ENCODE measurements at places on chromosomes 16 and 17. TPM values are rescaled to one million over a fixed set of nuclear protein-coding genes. Genes with fewer than 3 reads are reported as not detected.

DNA sequence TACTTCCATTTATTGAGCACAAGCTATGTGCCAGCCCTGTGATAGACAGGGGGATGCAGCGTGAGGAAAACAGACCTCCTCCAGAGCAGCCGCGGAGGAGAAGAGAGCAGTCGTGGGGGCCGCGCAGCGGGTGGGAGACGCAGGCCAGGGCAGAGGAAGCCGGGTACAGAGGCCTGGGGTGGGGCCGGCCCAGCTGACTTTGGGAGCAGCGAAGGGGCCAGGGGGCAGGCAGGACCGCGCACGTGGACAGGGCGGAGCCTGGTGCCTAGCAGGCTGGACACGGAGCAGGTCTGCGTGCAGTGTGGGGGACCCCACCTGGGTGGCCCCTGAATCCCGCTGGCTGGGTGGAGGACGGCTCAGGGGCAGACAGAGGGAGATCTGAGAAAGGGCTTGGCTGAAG lies 46.2 kb downstream of the ZFPM1 start:
- no peak overlapping the region for H3K27ac ChIP-seq
- DNase-seq = no peak
- no peaks in the 10 kb centered on the region for H3K4me1 ChIP-seq
- no peaks in the 10 kb centered on the region for H3K36me3 ChIP-seq
- no peaks in the 10 kb centered on the region for H3K27me3 ChIP-seq

GRCh38 chr17:49022391-49022941 lies 25.3 kb downstream of the IGF2BP1 start:
- no peak for DNase-seq
- no peak overlapping the region for H3K4me3 ChIP-seq
- no peaks in the 10 kb centered on the region for H3K27me3 ChIP-seq
- H3K4me1 ChIP-seq = no peaks in the 10 kb centered on the region

GRCh38 chr17:1351971-1352370 lies 48.1 kb downstream of the YWHAE start:
- H3K36me3 ChIP-seq = peaks cover 11% of the 10 kb centered on the region
- no peak overlapping the region for H3K27ac ChIP-seq
- H3K4me3 ChIP-seq = no peak overlapping the region
- DNase-seq = no peak
- no peaks in the 10 kb centered on the region for H3K27me3 ChIP-seq

- H3K27me3 ChIP-seq = no peaks in the 10 kb centered on the region
- no peak for DNase-seq
- H3K4me1 ChIP-seq = peaks cover 45% of the 10 kb centered on the region
- H3K36me3 ChIP-seq = no peaks in the 10 kb centered on the region
Observed at GRCh38 chr17:44105483-44105882, 18.0 kb downstream of the HDAC5 start.

- DNase-seq = peak; percentile 47
- H3K27ac ChIP-seq = peak overlapping the region; percentile 89
- H3K36me3 ChIP-seq = peaks cover 2% of the 10 kb centered on the region
- H3K4me3 ChIP-seq = peak overlapping the region; percentile 89
- H3K27me3 ChIP-seq = no peaks in the 10 kb centered on the region
Observed at GRCh38 chr17:38730526-38731379, 612 bp downstream of the CISD3 start.

DNA sequence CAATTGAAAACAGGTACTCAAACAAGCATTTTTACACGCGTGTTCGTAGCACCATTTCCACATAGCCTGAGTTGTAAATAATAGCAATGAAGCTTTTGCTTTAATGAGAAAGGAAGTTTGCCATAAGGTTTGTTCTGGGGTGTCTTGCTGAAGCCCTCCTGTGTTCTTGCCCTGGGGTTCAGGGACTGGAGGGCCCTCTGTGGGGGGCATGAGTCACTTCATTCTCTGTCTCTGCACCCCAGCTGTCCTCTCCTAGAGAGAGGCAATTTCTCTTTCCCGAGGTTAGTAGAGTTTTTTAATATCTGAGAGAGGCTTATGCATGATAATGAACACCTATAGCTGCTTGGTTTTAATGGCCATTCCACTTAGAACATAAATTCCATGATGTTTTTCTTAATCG lies 9.6 kb downstream of the AFMID start:
- H3K4me1 ChIP-seq = no peaks in the 10 kb centered on the region
- H3K27me3 ChIP-seq = no peaks in the 10 kb centered on the region
- DNase-seq = no peak
- H3K36me3 ChIP-seq = peaks cover 6% of the 10 kb centered on the region

DNA sequence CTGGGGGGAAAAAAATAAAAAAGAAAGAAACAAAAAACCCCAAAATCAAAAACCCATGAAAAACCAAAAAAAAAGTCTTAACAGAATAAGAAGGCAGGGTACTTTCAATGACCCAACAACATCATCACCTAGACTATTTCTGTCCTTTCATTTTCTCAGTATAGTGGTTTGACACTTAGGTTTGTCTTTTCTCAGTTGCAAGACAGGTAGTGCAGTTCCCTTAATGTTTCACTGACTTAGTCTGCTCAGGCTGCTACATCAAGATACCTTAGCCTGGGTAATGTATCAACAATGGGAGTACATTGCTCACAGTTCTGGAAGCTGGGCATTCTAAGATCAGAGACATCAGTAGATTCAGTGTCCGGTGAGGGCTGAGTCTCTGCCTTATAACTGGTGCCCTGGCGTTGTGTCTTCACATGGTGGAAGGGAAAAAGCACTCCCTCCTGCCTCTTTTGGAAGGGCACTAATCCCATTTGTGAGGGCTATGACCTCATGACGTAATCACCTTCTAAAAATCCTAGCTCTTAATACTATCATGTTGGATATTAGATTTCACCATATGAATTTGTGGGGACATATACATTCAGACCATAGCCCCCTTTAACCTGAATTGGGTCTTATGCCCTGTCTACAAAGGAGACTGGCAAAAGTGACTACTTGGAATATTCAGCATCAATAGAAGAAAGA lies 362.3 kb upstream of the RBFOX1 start:
- no peak overlapping the region for H3K27ac ChIP-seq
- H3K27me3 ChIP-seq = no peaks in the 10 kb centered on the region
- no peak overlapping the region for H3K4me3 ChIP-seq
- no peaks in the 10 kb centered on the region for H3K4me1 ChIP-seq

- no peaks in the 10 kb centered on the region for H3K27me3 ChIP-seq
- DNase-seq = no peak
- H3K27ac ChIP-seq = no peak overlapping the region
- no peak overlapping the region for H3K4me3 ChIP-seq
- peaks cover 4% of the 10 kb centered on the region for H3K4me1 ChIP-seq
- H3K36me3 ChIP-seq = no peaks in the 10 kb centered on the region
Observed at GRCh38 chr16:78664811-78665772, 565.6 kb downstream of the WWOX start.

DNA sequence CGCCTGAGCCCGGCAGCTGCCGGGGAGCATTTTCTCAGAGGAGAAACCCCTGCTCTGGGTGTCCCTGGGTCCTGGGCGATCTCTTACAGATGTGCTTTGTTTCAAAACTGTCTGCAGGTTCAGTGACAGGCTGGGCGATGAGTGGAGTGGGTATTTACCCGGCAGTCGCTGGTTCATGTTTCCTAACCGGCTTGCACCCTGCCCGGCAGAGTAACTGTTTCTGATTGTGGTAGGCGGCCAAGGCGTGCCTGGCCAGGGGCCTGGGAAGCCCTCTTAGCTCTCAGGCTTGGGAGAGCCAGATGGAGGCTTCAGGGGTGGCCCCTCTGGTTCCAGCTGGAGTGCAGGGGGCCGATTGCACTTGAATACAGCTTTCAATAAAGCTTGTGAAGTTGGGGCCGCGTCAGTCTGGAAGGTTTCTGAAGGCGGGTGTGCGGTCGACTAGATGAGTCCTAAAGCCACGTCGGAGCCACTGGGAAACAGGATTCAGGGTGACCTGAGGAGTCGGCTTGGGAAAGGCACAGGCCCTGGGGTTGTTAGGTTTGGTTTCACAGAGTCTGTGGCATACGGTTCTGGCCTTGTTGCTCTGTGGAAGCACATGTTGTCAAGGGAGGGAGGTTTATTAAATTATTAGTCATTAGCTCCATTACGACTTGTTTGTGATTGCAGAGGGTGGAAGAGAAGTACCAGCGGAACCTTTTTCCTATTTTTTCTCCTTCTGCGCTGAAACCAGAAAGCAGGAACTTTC lies 1.4 kb downstream of the BAIAP2 start:
- peak overlapping the region; percentile 71 for H3K4me3 ChIP-seq
- peaks cover 18% of the 10 kb centered on the region for H3K4me1 ChIP-seq
- no peaks in the 10 kb centered on the region for H3K36me3 ChIP-seq
- no peak overlapping the region for H3K27ac ChIP-seq
- no peak for DNase-seq

GRCh38 chr16:3999479-4000325 lies 116.5 kb downstream of the ADCY9 start:
- no peak overlapping the region for H3K4me3 ChIP-seq
- no peaks in the 10 kb centered on the region for H3K27me3 ChIP-seq
- peak overlapping the region; percentile 22 for H3K27ac ChIP-seq
- no peak for DNase-seq
- H3K36me3 ChIP-seq = no peaks in the 10 kb centered on the region

- no peaks in the 10 kb centered on the region for H3K4me1 ChIP-seq
- H3K36me3 ChIP-seq = peaks cover 9% of the 10 kb centered on the region
Observed at GRCh38 chr17:38320482-38320881, 23.3 kb downstream of the GPR179 start.

- peaks cover 18% of the 10 kb centered on the region for H3K4me1 ChIP-seq
- no peak for DNase-seq
- no peaks in the 10 kb centered on the region for H3K27me3 ChIP-seq
- H3K27ac ChIP-seq = no peak overlapping the region
Observed at GRCh38 chr17:29114141-29114540, 66.1 kb downstream of the MYO18A start.

GRCh38 chr17:73684183-73684582 lies 39.9 kb upstream of the SDK2 start:
- DNase-seq = no peak
- H3K36me3 ChIP-seq = no peaks in the 10 kb centered on the region
- no peaks in the 10 kb centered on the region for H3K27me3 ChIP-seq
- H3K27ac ChIP-seq = no peak overlapping the region

DNA sequence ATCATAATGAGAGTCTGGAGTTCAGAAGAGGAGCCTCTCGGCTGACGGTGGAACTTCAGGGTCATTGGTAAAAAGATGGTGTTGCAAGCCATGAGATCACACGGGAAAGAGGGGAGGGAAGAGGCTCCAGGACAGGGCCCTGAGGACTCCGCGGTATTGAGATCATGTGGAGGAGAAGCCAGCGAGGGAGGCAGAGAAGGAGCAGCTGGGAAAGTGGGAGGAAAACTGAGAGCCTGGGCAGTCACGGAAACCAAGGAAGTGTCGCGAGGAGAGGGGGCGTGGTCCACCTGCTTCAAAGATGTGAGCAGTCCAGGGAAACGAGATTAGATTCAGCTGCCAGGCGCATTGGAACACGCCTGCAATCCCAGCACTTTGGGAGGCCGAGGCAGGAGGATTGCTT lies 27.7 kb upstream of the SBK1 start:
- H3K4me3 ChIP-seq = no peak overlapping the region
- no peaks in the 10 kb centered on the region for H3K36me3 ChIP-seq
- H3K27ac ChIP-seq = no peak overlapping the region

- peaks cover 3% of the 10 kb centered on the region for H3K27me3 ChIP-seq
- no peak within 1 kb of the TSS for H3K27ac ChIP-seq
- no peak for DNase-seq
- H3K4me3 ChIP-seq = peak within 1 kb of the TSS; percentile 66
- H3K4me1 ChIP-seq = peaks cover 16% of the 10 kb centered on the region
- H3K36me3 ChIP-seq = no peaks in the 10 kb centered on the region
Observed at GRCh38 chr16:89918453-89919347, at the start of gene MC1R. TSS of gene MC1R (plus strand) at chr16:89918862. CDS start at chr16:89919259, 397 bp downstream.

- H3K4me3 ChIP-seq = no peak overlapping the region
- no peaks in the 10 kb centered on the region for H3K36me3 ChIP-seq
- no peaks in the 10 kb centered on the region for H3K27me3 ChIP-seq
- DNase-seq = no peak
Observed at GRCh38 chr16:65704866-65705265, 583.0 kb upstream of the CDH11 start.

- no peak for DNase-seq
- peaks cover 32% of the 10 kb centered on the region for H3K4me1 ChIP-seq
Observed at GRCh38 chr17:7047566-7047965, 3.7 kb upstream of the SLC16A11 start.

DNA sequence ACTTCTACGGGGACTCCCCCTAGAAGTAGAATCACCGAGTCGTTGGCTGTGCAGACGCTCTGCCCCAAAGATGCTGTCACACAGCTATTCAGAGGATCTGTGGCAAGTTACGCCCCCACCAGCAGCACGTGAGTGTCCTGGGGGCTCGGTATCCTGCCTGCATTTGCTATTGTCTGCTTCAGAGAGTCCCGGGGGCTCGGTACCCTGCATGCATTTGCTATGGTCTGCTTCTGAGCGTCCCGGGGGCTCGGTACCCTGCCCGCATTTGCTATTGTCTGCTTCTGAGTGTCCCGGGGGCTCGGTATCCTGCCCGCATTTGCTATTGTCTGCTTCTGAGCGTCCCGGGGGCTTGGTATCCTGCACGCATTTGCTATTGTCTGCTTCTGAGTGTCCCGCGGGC lies 23.8 kb upstream of the ZNF469 start:
- H3K4me1 ChIP-seq = no peaks in the 10 kb centered on the region
- H3K27ac ChIP-seq = no peak overlapping the region
- H3K27me3 ChIP-seq = no peaks in the 10 kb centered on the region
- no peak overlapping the region for H3K4me3 ChIP-seq
- DNase-seq = no peak

DNA sequence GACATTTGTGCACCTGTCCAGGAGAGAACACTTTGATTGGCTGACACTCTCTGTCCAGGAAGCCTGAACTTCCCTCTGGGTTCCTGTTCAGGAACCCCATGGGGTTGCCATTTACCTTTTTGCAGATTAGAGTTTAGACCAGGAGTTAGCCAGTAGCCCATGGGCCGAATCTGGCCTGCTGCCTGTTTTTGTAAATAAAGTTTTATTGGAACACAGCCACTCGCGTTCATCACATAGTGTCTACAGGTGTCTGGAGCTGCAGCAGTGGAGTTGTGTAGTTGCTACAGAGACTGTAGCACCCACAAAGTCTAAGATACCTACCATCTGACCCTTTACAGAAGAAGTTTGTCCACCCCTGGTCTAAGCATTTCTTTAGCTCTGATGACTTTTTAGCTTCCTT lies 70.9 kb downstream of the ABCC1 start:
- peaks cover 17% of the 10 kb centered on the region for H3K36me3 ChIP-seq
- H3K27ac ChIP-seq = peak overlapping the region; percentile 65
- peaks cover 40% of the 10 kb centered on the region for H3K4me1 ChIP-seq

The SOX15 gene
- total RNA-seq = 2.8 TPM

The CD300H gene
- not detected for total RNA-seq

The ARHGDIA gene
- total RNA-seq = 206 TPM

The CXCL16 gene
- 27.6 TPM for total RNA-seq

The TBC1D3E gene
- total RNA-seq = not detected

The EME1 gene
- total RNA-seq = not detected

The CRYBA1 gene
- not detected for total RNA-seq

The SHCBP1 gene
- 0.49 TPM for total RNA-seq

The HSF5 gene
- total RNA-seq = not detected

The CACNG1 gene
- total RNA-seq = not detected

The HBM gene
- not detected for total RNA-seq

The DNAH9 gene
- total RNA-seq = not detected

The ITGAD gene
- not detected for total RNA-seq
